Cardiac muscle cell (in vitro differentiated cells and primary cell): ENCODE measurements at places on chromosomes 3 and 15. TPM values are rescaled to one million over a fixed set of nuclear protein-coding genes. Genes with fewer than 3 reads are reported as not detected.

The HMCES gene
- polyA plus RNA-seq: 53.0 and 59.8 TPM in 2 replicates

The GABRB3 gene
- polyA plus RNA-seq: 1.2 and 3.1 TPM in 2 replicates

The CLRN1 gene
- polyA plus RNA-seq: not detected in 2 replicates

The SKIL gene
- 11.9 and 17.1 TPM in 2 replicates for polyA plus RNA-seq

The B3GALNT1 gene
- polyA plus RNA-seq: 6.6 and 10.8 TPM in 2 replicates

DNA sequence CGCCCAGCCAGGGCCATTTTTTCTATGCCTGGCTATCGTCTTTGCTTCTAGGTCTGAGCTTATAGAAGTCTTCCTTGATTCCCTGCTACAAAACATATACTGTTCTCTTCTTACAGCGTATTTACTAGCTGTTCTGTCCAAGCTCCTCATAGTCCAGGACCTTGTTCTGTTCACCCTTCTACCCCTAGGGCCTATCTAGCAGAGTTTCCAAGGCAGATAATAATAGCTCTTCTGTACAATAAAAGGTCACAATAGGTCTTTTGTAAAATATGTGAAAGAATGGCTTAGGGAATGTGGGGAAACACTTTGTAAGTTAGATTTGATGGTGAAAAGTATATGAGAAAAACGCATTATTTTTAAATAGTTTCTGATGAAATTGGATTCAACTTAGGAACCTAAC, 158.2 kb downstream of the P3H2 start:
- no peak for DNase-seq
